Gastroesophageal sphincter (tissue), 4 donors: ENCODE measurements at places on chromosomes 3 and 15.

DNA sequence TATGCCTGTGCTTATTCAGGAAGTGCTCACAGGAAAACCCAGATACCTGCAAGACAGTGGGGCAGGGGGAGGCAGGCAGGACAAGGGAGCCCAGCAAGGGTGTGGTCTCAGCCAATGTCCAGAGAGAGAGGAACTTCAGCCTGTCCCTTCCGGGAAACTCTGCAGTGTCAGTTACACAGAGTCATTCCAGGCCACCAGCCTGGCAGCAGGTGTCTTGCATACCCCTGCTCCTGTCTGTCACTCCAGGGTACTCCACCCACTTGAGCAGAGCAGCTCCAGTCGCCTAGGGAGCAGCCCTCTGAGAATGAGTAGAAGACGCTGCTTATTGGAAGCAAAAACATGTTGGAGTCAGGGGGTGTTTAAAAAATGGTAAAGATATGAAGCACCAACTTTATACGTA lies 431.2 kb upstream of the RGMA start:
- peaks cover 16% of the 10 kb centered on the region for H3K4me1 ChIP-seq
- ATAC-seq = no peak
- no peaks in the 10 kb centered on the region for H3K27me3 ChIP-seq
- H3K36me3 ChIP-seq = no peaks in the 10 kb centered on the region
- H3K4me3 ChIP-seq = no peak overlapping the region

DNA sequence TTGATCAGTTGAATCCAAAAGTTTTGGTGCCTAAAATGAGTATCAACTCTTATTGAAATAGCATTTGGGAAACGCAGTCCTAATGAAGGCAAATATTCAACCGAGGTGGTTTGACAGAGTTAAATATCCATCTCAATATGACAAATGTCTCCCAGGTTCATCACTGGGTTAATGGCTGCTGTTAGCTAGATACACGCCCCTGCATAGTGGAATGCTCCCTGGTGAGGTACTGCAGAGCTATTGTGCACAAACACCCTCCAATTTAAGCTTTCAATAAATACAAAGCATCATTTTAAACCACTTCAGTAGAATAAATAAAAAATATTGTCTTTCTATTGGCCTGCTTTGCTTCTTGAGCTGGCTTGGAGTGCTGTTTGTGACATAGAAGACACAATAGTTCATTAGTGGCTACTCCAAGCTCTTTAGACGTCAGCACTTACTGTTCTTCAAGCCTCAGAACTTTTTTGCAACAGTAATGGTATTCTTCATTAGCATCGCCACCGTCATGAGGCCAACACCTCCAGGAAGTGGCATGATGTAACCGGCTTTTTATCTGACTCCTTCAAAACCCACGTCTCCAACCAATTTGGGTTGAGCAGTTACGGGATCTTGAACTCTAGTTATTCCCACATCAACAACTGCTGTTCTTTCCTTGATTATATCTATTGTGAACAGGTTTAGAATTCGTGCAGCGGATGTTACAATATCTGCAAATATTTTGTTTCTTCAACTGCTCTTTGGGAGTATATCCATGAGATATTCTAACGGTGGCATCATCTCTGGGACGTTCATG lies 1159.6 kb upstream of the EPHA6 start:
- H3K4me1 ChIP-seq = no peaks in the 10 kb centered on the region
- ATAC-seq = no peak
- H3K4me3 ChIP-seq = no peak overlapping the region
- no peak overlapping the region for H3K27ac ChIP-seq
- H3K27me3 ChIP-seq = no peaks in the 10 kb centered on the region

DNA sequence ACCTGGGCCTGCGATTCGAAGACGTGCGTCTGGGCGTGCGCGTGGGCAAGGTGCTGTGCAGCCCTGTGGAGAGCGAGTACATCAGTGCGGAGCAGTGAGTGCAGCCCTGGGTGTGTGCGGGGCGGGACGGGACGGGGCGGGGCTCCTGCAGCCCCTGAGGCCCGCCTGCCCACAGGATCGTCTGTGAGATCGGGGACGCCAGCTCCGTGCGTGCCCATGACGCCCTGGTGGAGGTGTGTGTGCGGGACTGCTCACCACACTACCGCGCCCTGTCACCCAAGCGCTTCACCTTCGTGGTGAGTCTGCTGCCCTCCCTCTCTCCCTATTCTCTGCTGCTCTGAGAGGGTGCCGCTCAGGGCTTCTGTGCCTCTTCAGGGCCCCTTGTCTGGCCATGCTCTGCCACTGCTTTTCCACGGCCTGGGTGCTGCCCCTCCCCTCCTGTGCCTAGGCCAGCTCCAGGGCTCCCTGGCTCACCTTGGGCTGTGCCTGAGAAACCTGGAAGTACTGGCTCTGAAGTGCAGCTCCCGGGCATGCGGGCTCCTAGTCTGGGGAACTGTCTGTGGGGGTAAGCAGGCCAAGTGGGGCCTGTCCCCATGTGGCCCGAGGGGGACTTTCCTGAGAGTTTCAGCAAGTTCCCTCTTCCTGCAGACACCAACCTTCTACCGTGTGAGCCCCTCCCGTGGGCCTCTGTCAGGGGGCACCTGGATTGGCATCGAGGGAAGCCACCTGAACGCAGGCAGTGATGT lies 31.8 kb downstream of the PLXNA1 start:
- no peak overlapping the region for H3K4me3 ChIP-seq
- H3K27me3 ChIP-seq = no peaks in the 10 kb centered on the region

- H3K27me3 ChIP-seq = peaks cover 17% of the 10 kb centered on the region
- no peak overlapping the region for H3K27ac ChIP-seq
- no peak overlapping the region for H3K4me3 ChIP-seq
- ATAC-seq = no peak
- no peaks in the 10 kb centered on the region for H3K4me1 ChIP-seq
Observed at GRCh38 chr15:60228619-60229018, 169.2 kb downstream of the ANXA2 start.

DNA sequence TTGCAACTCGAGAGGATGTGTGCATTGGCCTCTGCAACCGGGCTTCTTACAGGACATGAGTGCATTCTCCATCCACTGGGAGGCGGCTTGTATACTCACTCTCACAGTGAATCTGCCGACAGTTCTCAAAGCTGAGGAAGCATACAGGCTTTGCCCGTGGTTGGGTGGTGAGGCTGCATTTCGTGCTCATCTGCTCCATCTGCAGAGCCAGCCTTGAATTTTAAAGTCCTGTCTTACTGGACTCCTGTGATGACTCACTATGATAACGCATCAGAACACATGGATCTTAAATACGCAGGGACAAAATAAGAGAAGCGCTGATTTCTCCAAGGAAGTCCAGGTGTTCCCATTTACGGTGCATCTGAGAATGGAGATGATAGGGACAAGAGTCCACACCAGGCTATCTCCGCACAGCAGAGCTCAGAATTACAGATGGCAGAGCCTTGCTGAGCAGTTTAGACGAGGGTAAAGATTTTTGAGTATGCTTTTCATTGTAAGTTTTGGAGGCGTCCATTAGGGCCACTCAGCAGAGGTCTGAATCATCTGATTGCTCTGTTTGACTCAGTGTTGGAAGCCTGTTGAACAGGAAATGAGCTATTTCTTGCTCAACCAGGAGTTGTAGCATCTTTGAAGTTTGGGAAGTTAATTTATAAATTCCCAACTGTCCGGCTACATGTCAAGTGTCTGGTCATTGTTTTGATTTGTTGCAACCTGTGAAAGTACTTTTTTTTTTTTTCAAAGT lies 87.1 kb downstream of the GABRG3 start:
- H3K4me3 ChIP-seq = no peak overlapping the region
- peaks cover 4% of the 10 kb centered on the region for H3K27me3 ChIP-seq
- no peak overlapping the region for H3K27ac ChIP-seq
- ATAC-seq = no peak

DNA sequence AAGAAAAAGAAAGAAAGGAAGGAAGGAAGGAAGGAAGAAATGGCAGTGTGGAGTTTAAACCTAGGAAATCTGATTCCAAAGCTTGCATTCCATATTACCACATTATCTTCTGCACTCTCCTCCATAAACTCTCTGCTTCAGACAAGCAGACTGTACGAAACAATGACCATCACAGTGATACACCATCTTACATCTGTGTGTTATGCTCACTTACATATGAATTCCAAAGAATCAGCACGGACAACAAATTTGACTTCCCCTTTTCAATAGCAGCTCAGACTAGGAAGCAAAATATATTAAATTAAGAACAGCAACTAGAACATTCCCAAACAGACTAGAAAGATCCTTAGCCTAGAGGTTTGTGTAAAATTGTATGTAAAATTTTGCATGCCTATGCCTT lies 18.0 kb upstream of the PPM1L start:
- H3K27me3 ChIP-seq = no peaks in the 10 kb centered on the region
- no peaks in the 10 kb centered on the region for H3K36me3 ChIP-seq
- H3K4me1 ChIP-seq = peaks cover 10% of the 10 kb centered on the region
- H3K4me3 ChIP-seq = no peak overlapping the region

DNA sequence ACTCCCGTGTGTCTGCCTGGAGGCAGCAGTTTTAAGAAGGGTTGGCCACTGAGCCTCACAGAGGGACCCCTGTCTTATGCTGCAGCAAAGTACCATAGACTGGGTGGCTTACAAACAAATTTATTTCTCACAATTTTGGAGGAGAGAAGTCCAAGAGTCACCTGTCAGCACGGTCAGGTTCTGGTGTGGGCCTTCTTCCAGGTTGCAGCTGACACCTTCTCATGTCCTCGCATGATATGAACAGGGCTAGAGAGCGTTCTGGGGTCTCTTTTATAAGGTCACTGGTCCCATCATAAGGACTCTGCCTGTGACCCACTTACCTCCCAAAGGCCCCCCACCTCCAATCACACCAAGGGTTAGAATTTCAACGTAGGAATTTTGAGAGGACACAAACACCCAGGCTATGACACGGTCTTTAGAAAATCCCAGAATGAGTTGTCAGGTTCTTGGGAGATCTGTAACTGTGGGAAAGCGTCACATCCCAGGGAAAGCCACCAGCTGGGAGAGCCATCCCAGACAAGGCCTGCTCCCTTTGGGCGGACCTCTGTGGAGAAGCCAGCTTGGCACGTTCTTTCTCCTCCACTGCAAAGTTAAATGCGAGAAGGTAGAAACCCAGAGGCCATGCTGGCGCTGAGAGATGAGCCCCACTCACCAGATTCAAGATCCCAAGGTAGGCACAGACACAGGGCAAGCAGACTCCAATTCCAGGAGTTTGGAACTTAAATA lies at the start of gene FBXW12:
Gene FBXW12, plus strand, starts transcription at position 569 of the 726 bp plus-strand sequence. CDS start 549 bp downstream, outside the sequence.
- no peaks in the 10 kb centered on the region for H3K27me3 ChIP-seq
- H3K27ac ChIP-seq = no peak within 1 kb of the TSS
- ATAC-seq = no peak
- H3K4me3 ChIP-seq = no peak within 1 kb of the TSS

DNA sequence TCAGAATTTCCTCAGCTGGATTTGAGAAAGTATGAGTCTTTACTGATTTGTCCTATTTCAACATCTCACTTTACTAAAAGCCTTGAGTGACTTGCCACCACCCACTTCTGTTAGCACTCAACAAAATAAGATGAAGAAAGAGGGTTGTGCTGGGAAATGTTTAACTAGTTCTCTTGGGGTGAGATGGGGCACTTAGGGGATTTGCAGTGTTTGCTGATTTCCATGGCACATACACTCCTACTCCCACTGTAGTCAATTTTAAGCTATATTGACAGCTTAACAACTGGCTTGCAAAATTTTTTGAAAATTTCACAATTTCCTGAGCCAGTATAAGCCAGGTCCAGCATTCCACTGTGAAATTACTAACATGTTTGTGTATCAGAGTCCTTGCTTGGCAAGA lies 463.1 kb upstream of the ARHGEF26 start:
- no peaks in the 10 kb centered on the region for H3K4me1 ChIP-seq
- no peaks in the 10 kb centered on the region for H3K36me3 ChIP-seq
- no peak overlapping the region for H3K4me3 ChIP-seq
- no peak overlapping the region for H3K27ac ChIP-seq

- H3K4me3 ChIP-seq = no peak overlapping the region
- ATAC-seq = no peak
- H3K27ac ChIP-seq = no peak overlapping the region
- H3K27me3 ChIP-seq = no peaks in the 10 kb centered on the region
- no peaks in the 10 kb centered on the region for H3K36me3 ChIP-seq
Observed at GRCh38 chr3:114221165-114221880, 16.1 kb downstream of the ZNF80 start.
